ENCODE measurements at places on chromosomes 13 and 19. TPM values are rescaled to one million over a fixed set of nuclear protein-coding genes. Genes with fewer than 3 reads are reported as not detected.

Gene ERICH6B
- total RNA-seq, result not detected

Gene LPAR2
- total RNA-seq, result 4.9 TPM

Gene WDR87
- not detected for total RNA-seq

Gene C19orf38
- total RNA-seq, result 0.11 TPM

Gene ZNF181
- total RNA-seq, result 9.3 TPM

Gene N4BP2L1
- total RNA-seq, result 0.68 TPM
